Prostate gland (tissue), 2 donors: ENCODE measurements at places on chromosomes 13 and 19.

DNA sequence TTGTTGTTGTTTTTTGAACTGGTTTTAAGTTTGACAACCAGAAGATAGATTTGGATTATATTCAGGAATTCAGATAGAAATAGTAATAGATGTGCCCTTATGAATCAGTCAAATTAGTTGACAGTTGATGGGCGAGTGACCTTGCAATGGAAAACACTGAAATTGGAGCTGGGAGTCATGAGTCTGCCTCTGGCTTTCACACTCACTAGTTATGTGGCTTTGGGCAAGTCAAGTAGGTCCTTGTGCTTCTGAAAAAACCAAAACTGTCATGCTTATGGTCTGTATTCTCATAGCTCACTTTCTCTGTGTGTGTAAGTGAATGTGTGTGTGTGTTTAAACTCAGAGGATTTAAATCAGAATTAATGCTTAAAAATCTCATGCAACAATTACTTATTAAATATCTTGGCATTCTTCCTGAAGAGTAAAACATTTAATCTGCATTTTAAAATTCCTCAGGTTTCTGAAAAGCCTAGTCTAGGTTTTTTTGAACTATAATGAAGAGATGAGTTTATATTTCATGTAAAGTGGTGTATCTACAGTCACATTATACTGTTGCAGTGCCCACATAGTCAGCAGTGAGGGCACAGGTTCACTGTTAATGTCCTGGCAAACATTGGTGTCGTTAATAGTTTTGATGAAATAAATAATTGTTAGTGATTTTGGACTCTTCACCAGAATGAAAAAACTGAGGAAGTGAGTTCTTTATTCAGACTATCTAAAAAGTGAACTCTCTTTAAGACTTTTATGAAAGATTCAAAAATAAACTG lies 32.5 kb downstream of the UCHL3 start:
- DNase-seq: no peak

DNA sequence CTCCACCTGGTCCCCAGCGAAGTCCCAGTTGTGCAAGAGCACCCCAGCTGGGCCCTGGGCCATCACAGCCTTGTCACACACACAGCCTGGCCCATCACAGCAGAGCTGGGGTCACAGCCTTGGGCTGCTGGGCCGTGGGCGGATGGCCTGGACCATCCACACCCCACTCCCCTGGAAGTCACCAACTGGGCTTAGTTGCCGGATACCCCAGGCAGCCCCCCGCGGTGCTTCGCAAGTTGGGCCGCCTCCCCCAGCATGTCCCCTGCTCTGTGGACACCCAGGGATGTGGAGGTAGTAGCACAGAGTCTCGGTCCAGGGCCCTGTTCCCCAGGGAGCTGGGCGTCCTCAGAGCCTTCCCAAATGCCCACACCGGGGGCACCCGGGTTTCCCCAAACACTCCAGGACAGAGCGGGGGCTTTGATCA lies 4.5 kb upstream of the ZNF554 start:
- DNase-seq: no peak

GRCh38 chr13:41311406-41312175 lies 524 bp downstream of the NAA16 start:
- DNase-seq: peak; percentile 22

GRCh38 chr13:61463024-61463423 lies 47.4 kb upstream of the PCDH20 start:
- no peak for DNase-seq

DNA sequence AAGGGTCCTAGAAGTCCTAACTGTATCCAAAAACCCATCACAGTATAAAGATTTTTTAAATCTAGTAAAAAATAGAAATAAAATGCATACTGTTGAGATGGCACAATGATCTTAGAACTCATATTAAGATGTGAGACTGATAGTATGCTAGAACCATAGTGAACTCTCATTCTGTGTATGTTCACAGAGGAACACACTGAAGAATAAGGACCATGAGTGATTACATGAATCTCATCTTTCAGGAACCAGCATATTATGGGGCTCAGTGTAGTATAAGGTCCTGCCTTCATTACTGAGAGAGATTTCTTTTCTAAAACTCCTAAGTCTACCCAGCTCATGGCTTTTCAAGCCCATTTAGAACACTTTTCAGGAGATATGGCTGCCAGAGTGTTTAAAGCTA lies 59.8 kb upstream of the RFC3 start:
- no peak for DNase-seq

DNA sequence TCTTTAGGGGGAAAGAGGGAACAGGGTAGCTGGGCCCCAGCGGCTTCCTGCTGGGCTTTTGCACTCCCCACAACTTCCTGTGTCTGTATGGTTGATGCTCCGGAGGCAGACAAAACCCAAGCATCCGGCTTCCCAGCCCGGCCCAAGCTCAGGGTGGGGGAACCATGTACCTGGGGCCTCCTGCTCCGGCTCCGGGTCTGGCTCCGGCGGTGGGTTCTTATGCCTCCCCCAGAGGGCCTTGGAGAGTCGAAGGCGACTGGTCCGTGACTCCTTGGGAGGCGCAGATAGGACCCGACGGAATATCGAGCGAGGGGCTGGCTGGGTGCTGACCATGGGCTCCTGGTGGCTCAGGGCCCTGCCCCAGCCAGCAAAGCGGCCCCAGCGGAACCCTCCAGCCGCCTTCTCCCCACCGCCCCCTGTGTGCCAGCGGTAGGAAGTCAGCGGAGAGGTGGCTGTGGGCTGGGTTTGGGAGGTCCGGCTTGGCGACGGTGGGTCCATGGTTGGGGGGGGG lies 428 bp downstream of the RASAL3 start:
- DNase-seq: no peak

DNA sequence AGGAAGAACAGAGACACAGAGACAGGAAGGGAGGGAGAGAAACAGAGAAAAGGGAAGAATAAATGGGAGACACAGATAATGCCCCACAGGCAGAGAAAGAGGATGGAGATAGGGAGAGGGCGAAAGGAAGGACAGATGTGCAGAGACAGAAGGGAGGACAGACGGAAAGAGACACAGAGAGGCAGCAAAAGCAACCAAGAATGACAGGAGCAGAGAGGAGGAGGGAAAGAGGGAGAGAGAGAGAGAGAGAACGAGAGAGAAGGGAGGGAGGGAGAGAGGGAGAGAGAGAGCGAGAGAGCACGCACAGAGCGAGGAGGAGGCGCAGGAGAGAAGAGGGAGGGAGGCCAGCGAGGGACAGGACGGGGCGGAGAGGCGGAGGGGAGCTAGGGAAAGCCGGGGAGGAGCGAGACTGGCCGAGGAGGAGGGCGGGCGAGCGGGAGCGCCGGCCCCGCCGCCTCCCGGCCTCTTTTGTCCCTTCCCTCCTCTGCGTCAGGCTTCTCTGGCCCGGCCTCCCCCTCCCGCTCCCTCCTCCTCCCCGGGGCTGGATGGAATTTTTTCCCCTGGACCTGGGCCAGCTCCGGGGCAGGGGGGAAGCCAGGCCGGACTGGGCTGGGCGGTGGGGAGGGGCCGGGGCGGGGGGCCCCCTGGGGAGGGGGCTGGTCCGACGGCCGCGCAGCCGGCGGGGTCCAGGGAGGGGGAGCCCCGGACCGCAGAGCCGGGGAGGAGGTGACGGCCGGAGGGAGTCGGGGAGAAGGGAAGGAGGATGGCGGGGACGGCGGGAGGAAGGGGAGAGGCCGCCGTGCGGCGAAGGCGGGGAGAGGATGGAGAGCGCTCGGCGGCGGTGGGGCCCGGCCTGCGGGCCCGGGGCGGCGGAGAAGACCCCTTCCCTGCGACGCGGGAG lies 4.2 kb upstream of the SPACA6 start:
- DNase-seq: peak; percentile 86

- no peak for DNase-seq
Observed at GRCh38 chr13:81406022-81406421, 1065.1 kb upstream of the SPRY2 start.

GRCh38 chr13:68535329-68535728 lies 1305.2 kb upstream of the PCDH9 start:
- no peak for DNase-seq
